NCI-H1436 treated with DMSO at 0.1 percent for 48 hours (cell line): ENCODE measurements at places on chromosomes 16 and 17.

- no peak for DNase-seq
These were observed 16.8 kb upstream of the PMP22 start for GRCh38 chr17:15281909-15282308.

DNA sequence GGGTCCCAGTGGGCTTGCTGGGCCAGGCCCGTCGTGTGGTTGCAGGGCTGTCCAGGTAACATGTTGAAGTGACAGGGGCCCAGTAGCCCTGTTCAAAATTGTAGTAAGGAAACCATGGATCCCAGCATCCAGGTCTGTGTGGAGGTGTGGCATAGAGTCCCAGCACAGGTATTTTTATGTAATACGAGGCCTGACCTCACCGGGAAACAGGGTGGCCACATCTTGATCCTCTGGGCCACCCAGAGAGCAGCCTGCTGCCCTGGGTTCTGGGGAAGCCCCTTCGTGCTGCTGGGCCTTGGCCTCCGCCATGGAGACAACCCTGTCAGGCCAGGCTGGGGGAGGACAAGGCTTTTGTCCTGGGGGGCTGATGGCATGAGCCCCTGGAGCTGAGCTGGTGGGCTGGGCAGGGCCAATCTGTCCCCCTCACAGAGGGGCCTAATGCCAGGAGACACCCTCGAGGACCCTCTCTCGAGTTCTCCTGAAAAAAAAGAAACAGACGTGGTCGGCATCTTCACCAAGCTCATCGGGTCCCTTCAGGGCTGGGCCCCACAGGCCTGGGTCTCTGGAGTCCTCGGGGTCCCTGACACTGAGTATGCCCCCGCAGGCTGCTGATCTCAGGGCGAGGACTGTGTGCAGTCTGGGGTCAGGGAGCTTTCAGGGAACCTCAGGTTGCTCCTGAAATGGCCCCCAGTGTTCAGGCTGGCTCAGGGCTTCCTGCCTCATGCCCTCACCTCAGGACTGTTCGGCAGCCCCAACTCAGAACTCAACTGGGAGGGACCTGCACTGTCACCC lies 47.8 kb downstream of the TNFRSF13B start:
- DNase-seq, result no peak

- DNase-seq, result no peak
These were observed 47.5 kb downstream of the ADCY7 start for GRCh38 chr16:50313596-50314478.

DNA sequence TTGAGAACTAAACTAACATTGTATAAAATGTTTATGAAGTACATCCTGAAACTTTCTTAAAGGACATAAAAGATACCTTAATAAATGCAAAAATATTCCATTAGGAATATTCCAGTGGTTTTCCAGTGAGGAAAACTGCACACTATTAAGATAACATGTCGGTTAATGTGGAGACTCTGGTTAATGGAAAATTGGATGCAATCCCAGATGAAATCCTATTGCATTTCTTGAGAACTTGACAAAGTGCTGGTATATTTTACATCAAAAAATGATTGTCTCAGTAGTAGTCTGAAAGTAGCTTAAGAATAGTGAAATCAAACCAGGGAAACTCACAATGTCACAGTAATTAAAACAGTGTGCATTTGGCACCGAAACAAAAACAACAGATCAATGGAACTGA lies 202.5 kb upstream of the MON1B start:
- no peak for DNase-seq

DNA sequence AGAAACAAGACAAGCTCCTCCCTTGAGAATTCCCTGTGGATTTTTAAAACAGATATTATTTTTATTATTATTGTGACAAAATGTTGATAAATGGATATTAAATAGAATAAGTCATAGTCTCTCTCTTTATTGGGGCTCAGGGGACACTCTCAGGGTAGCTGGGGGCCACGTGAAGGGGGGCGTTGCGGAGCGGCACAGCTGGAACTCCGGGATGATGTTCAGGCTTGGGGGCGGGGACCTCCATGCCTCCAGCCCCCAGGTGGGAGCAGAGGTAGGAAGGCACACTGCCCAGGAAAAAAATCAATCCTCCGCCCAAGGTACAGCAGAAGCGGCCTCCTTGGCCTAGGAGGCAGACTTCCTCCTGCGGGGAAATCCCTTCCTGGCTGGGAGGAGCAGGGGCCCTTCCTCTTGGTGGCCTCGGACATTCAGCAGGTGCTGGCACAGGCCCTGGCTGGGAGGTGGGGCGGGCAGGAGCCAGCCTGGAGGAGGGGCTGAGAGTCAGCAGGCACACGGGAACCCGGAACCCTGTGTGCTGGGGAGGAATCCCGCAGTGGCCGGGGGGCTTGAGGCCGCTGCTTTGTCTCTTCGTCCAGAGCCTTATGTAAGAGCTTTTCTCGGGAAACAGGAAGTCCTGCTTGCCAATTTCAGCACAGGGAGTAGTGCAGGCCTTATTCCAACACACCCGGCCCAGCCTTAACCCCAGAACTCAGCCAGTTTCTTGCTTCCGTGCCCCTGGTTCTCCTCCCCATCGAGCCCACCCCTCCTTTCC lies 591 bp upstream of the TNFSF13 start:
- no peak for DNase-seq

DNA sequence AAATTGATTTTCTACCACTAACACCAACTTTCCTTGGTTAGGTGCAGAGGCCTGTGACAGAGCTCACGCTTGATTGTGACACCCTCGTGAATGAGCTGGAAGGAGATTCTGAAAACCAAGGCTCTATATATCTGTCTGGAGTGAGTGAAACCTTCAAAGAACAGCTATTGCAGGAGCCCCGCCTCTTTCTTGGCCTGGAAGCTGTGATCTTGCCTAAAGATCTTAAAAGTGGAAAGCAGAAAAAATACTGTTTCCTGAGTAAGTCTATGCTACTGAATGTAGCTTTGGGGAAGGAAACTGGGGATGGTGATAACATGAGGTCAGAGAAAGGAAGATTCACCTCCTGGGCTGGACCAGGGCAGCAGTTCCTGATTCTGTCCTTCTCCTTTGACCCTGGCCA lies 38.3 kb downstream of the REXO5 start:
- no peak for DNase-seq

GRCh38 chr16:30086291-30087140 lies 5.2 kb downstream of the TBX6 start:
- DNase-seq, result no peak

GRCh38 chr16:8621222-8621571 lies 301 bp upstream of the METTL22 start:
- no peak for DNase-seq

GRCh38 chr17:79647456-79647915 lies 36.6 kb upstream of the RBFOX3 start:
- no peak for DNase-seq

DNA sequence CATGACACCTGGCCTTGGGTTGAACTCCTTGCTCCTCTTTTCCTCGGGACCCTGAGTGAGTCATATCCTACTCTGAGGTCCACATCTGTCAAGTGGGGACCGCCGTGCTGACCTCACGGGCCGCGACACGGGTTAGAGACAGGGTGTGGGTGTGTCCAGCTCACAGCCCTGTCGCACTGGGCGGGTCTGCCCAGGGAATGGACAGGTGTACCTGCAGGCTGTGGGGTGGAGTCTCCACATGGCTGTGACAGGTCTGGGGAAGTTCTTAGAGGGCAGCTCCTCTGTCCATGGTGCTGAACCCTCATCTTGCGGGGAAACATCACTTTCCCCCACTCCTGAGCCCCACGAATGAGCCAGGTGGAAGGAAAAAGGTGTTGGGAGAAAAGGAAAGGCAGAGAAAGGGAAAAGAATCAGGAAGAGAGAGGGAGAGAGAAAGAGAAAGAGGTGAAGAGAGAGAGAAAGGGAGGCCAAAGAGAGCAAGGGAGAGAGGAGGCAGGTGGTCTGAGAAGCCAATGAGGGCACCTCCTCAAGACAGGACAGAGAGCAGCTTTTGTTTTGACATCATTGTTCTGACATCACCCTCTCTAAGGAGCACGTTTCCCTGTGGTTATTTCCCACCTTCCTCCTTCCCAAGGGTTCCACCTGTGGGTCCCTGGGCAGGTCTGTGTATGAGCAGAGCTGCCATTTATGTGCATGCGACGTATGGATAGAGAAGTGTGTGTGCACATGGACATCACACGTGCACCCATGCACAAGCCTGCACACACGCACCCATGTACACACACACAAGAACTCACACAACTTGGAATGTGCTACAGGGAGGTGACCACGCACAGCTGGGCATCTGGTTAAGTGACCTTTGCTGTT lies 32.6 kb upstream of the CBFA2T3 start:
- DNase-seq, result no peak

- DNase-seq, result no peak
These were observed 10.3 kb upstream of the ZFHX3 start for GRCh38 chr16:73058221-73058615.
